ENCODE measurements at places on chromosomes 11 and 22. TPM values are rescaled to one million over a fixed set of nuclear protein-coding genes. Genes with fewer than 3 reads are reported as not detected.

- DNase-seq = no peak
Measured at GRCh38 chr11:78050964-78051831, 12.5 kb upstream of the THRSP start.

DNA sequence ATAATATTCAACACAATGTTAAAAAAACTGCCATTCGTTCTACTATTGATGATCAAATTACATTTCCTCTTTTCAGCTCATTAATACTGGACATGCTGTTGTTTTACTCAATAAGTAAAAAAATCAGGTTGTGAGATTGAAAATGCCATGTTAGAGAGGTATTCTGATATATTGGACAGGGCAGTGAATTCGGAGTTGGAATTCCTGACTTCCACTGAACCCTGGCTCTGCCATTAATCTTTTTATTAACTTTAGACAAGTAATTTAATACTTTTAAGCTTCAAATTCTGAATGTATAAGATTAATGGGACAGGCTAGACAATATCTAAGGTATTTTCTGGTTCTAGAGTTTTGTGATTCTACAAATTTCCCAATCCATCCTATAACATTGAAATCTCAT, 12.2 kb upstream of the NOX4 start:
- no peak for DNase-seq

- DNase-seq = no peak
Measured at GRCh38 chr11:115926138-115926537, 421.9 kb upstream of the CADM1 start.

E2F8 gene
- not detected for total RNA-seq

DNA sequence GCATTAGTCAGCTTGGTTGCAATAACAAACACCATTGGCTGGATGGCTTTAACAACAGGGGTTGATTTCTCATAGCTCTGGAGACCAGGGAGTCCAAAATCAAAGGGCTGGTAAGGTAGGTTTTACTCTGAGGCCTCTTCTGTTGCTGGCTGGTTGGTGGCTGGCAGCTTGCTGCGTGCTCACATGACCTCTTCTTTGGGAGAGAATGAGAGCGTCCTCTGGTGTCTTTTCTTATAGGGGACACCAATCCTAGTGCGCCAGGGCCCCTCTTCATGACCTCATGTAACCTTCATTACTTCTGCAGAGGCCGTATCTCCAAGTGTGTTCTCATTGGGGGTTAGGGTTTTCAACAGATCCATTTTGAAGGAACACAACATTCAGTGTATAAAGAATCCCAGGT, 1308.3 kb downstream of the TBC1D22A start:
- no peak for DNase-seq

TRMU gene
- total RNA-seq = 66.3 TPM

IGSF22 gene
- total RNA-seq = 2.4 TPM

IL17RA gene
- total RNA-seq = 8.8 TPM

HEPN1 gene
- total RNA-seq = not detected
